NCI-H345 (cell line): ENCODE measurements at places on chromosomes 7 and 10.

- DNase-seq, result no peak
These were observed 4.4 kb downstream of the WDR91 start for GRCh38 chr7:135206941-135207391.

DNA sequence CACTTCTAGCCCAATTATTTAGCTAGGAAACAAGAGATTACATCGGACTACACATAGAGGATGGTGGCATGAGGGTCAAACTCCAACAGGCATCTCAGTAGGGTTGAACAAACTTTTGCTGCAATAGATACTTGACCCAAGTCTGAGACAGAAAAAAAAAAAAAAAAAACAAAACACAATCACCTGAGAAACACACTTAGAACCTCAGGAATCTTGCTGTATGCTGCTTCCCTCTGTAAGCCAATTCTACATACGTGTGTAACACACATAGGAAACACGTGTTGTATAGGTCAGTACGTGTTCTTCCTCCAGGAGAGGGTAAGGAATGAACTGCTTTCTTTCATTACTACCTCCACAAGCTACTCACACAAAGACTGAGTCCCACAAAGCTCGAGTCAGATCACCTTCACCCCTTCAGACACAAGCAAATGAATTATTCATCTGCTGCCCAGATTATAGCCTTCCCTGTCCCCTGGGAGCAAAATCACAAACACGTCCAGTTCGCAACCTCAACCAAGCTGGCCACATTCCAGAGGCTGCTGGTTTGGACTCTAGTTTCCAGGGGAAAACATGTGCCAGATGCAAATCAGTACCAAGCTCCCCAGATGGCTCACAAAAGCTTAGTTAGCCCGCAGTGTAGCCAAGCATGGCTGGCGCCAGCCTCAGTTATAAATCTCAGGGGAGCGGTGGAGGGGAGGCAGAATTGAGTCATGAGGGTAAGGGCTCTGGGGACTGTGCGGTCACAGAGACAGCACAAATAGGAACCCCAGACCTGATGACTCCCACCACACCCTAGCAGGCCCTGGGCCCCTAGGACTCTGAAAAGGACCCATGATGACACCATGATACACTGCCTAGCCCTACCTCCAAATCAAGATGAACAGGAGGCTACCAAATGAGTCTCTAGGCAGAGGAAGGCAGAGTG is 15.1 kb downstream of the PSAP start:
- DNase-seq, result peak; percentile 15

GRCh38 chr10:71383972-71384687 is 12.6 kb upstream of the CDH23 start:
- peak; percentile 40 for DNase-seq

- DNase-seq, result no peak
These were observed 3.5 kb downstream of the SUN1 start for GRCh38 chr7:835485-836401.

- no peak for DNase-seq
These were observed 45.1 kb downstream of the WIPI2 start for GRCh38 chr7:5234852-5235831.
